ENCODE measurements at places on chromosomes 12 and 14. TPM values are rescaled to one million over a fixed set of nuclear protein-coding genes. Genes with fewer than 3 reads are reported as not detected.

DNA sequence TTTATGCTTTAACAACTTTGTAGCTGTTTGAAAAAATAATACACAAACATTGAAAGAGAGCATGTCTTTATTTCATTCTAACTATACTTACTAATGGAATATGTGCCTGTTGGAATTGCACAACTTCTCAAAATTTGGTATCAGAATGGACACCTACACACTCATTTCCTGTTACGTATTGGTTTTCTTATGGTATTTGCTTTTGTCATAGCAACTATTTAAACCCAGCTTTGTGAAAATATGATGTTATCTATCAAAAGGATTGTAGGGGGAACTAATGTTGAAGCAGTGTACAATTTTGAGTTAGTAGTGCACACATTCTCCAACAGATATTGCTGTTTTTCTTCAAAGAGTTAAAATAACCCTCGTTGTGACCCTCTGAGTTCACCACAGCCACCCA is 52.6 kb downstream of the RBMS2 start:
- DNase-seq, result no peak
- no peak overlapping the region for H3K4me3 ChIP-seq
- no peaks in the 10 kb centered on the region for H3K36me3 ChIP-seq
- no peaks in the 10 kb centered on the region for H3K27me3 ChIP-seq
- no peak overlapping the region for H3K27ac ChIP-seq

GRCh38 chr12:122412851-122413433 is 9.5 kb downstream of the CLIP1 start:
- H3K36me3 ChIP-seq, result no peaks in the 10 kb centered on the region
- DNase-seq, result no peak
- no peak overlapping the region for H3K4me3 ChIP-seq
- H3K4me1 ChIP-seq, result peaks cover 6% of the 10 kb centered on the region

DNA sequence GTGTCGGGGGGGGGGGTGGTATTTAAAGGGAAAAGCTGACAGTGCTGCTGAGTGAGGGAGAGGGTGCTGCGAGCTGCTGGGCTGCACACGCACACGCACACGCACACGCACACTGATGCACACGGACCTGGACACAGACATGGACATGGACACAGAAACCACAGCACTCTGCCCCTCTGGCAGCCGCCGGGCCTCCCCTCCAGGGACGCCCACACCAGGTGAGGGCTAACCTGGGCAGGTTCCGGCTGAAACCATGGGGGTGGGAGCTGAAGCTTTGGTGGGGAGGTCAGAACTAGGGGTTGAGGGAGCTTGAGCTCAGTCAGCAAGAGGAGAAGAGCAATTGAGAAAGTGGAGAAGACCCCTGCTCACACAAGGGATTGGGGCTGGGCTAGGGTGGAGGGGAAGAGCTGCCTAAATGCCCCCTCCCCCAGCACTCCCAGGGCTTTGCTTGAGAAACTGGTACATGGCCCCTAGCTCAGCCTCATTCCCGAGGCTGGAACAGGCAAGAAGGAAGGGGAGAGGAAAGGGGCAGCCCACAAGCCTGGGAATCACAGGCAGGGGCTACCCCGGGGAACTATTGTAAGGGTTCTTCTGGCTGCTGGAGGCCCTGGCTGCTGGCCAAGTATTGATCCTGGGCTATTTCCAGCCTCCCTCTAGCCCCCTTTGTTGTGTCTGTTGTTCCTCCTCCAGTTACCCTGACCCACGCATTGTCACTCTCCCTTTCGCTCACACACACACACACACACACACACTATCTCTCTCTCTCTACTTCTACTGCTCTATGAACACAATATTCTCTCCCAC is at the start of gene REM2:
REM2 (plus strand) TSS at position 50 of the 804 bp plus-strand sequence; CDS start at position 116, 66 bp downstream.
- peaks cover 16% of the 10 kb centered on the region for H3K4me1 ChIP-seq
- no peak for DNase-seq
- peak within 1 kb of the TSS; percentile 58 for H3K27ac ChIP-seq

DNA sequence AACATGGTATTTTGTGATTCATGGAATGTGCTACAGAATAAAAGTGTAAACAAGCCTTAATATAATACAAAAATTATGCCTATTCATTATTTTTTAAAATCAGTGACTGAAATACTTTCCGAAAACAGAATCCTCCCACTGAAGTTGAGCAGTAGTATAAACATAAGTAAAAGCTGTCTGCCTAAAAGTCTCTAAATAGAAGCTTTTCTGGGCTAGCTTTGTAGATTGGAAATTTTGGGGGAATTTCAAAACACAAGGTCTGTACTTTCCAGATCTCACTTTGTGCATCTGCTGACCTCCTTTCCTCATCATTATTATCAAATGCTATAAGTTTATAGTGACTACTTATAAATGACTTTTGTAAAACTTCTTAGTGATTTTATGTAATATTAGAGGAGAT is 80.4 kb upstream of the TRHDE start:
- no peaks in the 10 kb centered on the region for H3K27me3 ChIP-seq
- no peaks in the 10 kb centered on the region for H3K4me1 ChIP-seq
- no peak overlapping the region for H3K4me3 ChIP-seq

The AKAP5 gene
- 0.13 TPM for total RNA-seq
